Activated CD4-positive, alpha-beta T cell treated with anti-CD3 and anti-CD28 coated beads, Interleukin-2, amount 50 U/mL, for 1 hour (primary cell): ENCODE measurements at places on chromosomes 2 and 18.

DNA sequence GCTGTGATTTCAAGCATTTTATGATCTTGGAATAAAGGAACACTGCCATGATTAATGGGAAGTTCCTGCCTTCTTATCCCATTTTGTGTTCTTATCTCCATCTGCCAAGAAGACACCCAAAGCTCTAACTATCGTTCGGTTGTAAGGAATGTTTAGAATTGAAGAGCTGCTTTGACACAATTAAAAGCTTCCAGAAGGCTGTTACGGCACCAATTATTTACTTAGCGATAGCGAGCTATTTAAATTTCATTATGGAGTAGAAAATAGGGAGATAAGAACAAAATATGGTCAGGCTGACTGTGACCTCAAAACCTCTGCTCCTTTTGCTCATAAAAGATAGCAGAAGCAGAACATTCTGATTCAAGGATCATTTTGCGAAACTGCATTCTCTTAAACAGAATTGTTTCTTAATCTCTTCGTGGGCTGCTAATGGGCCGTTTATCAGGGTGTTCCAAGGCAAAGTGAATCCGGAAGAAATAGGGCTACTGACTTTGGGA, 101.6 kb downstream of the SLC4A3 start:
- no peak for DNase-seq

- no peak for DNase-seq
These were observed 98.7 kb downstream of the PLEKHA3 start for GRCh38 chr2:178579006-178579405.

DNA sequence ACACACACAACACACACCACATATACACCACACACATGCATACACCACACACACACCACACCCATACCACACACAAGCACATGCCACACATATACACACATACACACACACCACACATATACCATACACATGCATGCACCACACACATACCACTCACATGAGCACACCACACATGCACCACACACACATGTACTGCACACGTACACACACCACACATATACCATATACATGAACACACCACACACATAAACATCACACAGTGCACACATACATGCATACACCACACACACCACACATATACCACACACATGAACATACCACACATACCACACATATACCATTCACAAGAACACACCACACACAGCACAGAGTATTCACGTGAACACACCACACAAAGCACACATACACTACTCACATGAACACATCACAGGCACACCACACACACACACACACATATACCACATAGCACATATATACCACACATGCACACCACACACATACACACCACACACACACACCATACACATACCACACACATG, 219.9 kb upstream of the RAB6C start:
- DNase-seq, result no peak

DNA sequence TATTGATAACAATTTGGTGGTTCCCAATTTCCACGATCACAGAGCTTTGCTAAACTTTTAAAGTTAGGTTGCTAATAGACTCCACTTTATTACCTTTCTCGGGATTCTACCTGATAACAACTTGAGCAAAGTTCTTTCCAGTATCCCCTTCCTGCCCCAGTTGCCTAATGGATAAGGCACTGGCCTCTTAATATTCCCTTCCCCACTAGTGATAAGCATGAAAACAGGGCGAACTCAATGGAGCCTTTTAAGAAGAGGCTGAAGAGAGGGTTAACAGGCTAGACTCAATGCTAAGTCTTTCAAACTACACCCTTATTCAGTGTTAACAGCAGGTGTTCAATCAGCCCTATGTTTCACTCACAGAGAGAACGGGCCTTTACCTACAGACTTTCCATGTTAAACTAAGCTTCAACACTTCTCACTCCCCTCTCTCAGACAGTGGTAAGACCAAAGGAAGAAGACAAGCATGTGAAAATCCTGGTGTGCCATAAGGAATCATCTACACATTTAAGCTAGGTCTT, 75.8 kb downstream of the ANKRD44 start:
- DNase-seq, result no peak

GRCh38 chr18:44557616-44558151, 123.0 kb upstream of the SETBP1 start:
- DNase-seq, result no peak

GRCh38 chr2:168538534-168538933, 82.5 kb downstream of the CERS6 start:
- DNase-seq, result no peak

DNA sequence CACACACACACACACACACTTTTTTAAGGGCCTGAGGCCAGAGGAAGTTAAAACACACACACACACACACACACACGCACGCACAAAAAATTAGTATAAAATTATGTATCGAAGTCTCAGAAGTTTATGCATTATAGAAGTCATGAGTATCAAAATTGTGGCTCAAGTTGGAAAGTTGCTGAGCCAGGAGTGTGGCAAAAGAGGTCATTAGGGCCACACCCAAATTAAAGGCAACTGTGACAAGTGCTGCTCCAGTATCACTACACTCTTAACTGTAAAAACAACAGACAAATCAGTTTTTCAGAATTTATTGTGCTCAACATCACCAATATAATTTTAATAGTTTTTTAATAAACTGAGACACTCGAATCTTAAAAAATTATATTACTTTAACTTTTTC, 36.9 kb downstream of the YWHAQ start:
- DNase-seq, result no peak

- DNase-seq, result no peak
These were observed 1100.2 kb downstream of the CBLN2 start for GRCh38 chr18:71443706-71444480.

DNA sequence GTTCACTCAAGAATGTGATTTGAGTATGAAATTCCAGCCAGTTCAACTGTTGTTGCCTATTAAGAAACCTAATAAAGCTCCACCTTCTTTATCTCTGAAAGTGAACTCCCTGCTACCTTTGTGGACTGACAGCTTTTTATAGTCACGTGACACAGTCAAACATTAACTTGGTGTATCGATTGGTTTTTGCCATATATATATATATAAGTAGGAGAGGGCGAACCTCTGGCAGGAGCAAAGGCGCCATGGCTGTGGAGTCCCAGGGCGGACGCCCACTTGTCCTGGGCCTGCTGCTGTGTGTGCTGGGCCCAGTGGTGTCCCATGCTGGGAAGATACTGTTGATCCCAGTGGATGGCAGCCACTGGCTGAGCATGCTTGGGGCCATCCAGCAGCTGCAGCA, at the start of gene UGT1A1:
UGT1A1 (plus strand) TSS at position 228 of the 400 bp plus-strand sequence; CDS start at position 246, 18 bp downstream.
- DNase-seq, result no peak

DNA sequence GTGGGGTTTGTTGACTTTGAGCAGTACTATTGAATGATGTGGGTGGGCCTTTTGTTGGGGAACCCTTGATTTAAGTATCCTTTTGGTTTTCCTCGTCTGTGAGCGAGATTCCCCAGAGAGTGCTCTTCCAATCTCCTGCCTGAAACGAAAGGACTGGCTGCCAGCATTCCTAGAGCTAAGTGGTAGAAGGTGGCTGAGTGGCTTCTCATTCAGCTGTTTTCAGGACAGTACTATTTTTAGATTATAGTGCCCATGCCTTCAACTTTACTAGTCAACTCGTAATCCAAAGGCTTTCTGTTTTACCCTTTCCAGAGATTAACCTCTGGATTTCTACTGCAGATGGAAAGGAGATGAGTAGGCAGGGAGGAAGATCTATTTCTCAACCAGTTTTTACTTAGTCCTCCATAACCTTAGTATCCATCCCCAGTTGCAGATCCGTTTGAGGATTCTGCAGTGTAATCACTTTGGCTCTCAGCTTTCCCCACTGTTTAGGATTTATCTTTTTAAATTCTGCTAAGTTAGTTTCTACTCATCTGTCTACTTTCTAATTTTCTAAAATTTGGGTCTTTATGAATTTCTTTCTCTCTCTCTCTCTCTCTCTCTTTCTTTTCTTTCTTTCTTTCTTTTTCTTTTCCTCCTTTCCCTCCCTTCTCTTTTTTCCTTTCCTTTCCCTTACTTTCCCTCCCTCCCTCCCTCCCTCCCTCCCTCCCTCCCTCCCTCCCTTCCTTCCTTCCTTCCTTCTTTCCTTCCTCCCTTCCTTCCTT, 9.2 kb downstream of the SLC4A1AP start:
- no peak for DNase-seq

GRCh38 chr18:80241919-80242777, 5.2 kb downstream of the PARD6G start:
- no peak for DNase-seq

- no peak for DNase-seq
These were observed 94.9 kb downstream of the NFATC1 start for GRCh38 chr18:79490626-79491041.

GRCh38 chr2:178553047-178553446, 72.8 kb downstream of the PLEKHA3 start:
- DNase-seq, result no peak
